Upper lobe of left lung (tissue), 6 donors: ENCODE measurements at places on chromosomes 5 and 9. TPM values are rescaled to one million over a fixed set of nuclear protein-coding genes. Genes with fewer than 3 reads are reported as not detected.

Gene KCNIP1
- 2.4 TPM for total RNA-seq

Gene CLINT1
- total RNA-seq: 119 TPM

Gene ECSCR
- total RNA-seq: 16.5 TPM

Gene HBEGF
- total RNA-seq: 48.0 TPM

Gene DPM2
- total RNA-seq: 21.2 TPM

Gene DAPK1
- total RNA-seq: 135 TPM

- H3K4me1 ChIP-seq: no peaks in the 10 kb centered on the region
- H3K36me3 ChIP-seq: no peaks in the 10 kb centered on the region
These were observed 375.2 kb upstream of the WWC1 start for GRCh38 chr5:167916261-167916691.

DNA sequence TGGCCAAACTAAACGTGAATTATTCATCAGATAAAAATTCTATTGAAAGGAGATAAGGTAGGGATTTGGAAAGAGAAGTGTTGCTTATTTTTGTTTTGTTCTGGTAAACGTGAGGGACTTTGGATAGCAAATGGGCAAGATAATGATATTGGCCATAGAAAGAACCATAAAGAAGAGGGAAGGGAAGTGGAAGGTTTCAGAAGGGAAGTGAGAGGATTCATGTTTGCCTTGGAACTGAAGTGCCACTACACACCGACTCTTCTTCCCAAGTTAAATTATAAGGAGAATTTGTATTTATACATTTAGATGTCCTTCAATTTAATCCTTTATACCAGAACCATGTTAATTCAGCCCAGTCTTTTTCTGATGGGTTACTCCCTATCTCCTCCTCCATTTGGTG, 42.1 kb upstream of the TAF11L2 start:
- no peaks in the 10 kb centered on the region for H3K36me3 ChIP-seq
- H3K27me3 ChIP-seq: no peaks in the 10 kb centered on the region
- H3K27ac ChIP-seq: no peak overlapping the region
- no peak overlapping the region for H3K4me3 ChIP-seq

GRCh38 chr9:27766073-27766835, 193.0 kb upstream of the C9orf72 start:
- no peaks in the 10 kb centered on the region for H3K4me1 ChIP-seq
- no peak for DNase-seq
- H3K27me3 ChIP-seq: no peaks in the 10 kb centered on the region
- no peak overlapping the region for H3K4me3 ChIP-seq
- no peaks in the 10 kb centered on the region for H3K36me3 ChIP-seq

GRCh38 chr9:126499005-126499910, 114.5 kb upstream of the LMX1B start:
- H3K4me1 ChIP-seq: peaks cover 21% of the 10 kb centered on the region
- peaks cover 23% of the 10 kb centered on the region for H3K36me3 ChIP-seq
- no peak overlapping the region for H3K27ac ChIP-seq
- no peak for DNase-seq
- H3K27me3 ChIP-seq: no peaks in the 10 kb centered on the region

- H3K4me3 ChIP-seq: no peak overlapping the region
- DNase-seq: no peak
- no peaks in the 10 kb centered on the region for H3K36me3 ChIP-seq
- peak overlapping the region; percentile 41 for H3K27ac ChIP-seq
- H3K27me3 ChIP-seq: no peaks in the 10 kb centered on the region
These were observed 16.7 kb downstream of the GCNT1 start for GRCh38 chr9:76475686-76476085.

- no peaks in the 10 kb centered on the region for H3K36me3 ChIP-seq
- no peak overlapping the region for H3K27ac ChIP-seq
- H3K4me1 ChIP-seq: no peaks in the 10 kb centered on the region
- H3K4me3 ChIP-seq: no peak overlapping the region
- DNase-seq: no peak
- no peaks in the 10 kb centered on the region for H3K27me3 ChIP-seq
These were observed 39.6 kb downstream of the WNK2 start for GRCh38 chr9:93223260-93224180.

- no peaks in the 10 kb centered on the region for H3K27me3 ChIP-seq
- no peaks in the 10 kb centered on the region for H3K4me1 ChIP-seq
- no peak for DNase-seq
- no peak overlapping the region for H3K27ac ChIP-seq
- H3K36me3 ChIP-seq: peaks cover 42% of the 10 kb centered on the region
These were observed 7.8 kb downstream of the EXOSC2 start for GRCh38 chr9:130701059-130702022.

DNA sequence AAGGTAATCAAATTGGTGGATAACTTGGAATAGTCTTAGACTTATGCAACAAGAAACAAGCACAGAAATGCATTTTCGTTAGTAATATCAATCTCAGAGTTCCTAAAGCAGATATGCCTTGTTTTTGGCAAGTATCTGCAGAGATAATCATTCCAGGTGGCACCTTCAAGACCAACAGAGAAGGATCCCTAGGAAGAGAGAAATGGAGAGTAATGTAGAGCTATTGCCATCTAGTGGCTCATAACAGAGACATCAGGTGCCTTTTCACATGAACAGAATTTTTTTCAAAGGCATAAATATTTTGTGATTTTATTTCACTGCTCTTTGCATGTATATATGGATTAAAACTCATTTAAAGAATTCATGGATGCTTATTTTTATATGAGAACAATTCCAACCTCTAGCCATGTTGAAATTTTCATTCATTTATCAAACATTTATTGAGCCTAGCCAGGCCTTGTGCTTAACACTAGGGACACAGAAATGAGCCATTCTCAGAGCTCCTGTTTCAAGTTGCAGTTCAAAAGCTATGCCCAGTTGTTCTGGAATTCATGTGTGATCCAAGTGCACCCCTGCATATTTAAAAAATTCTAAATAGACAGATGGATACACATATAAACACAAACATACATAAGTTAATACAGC, 117.5 kb upstream of the OR13F1 start:
- H3K4me1 ChIP-seq: no peaks in the 10 kb centered on the region
- no peaks in the 10 kb centered on the region for H3K27me3 ChIP-seq
- H3K36me3 ChIP-seq: no peaks in the 10 kb centered on the region
- no peak overlapping the region for H3K27ac ChIP-seq

GRCh38 chr9:33687779-33688178, 107.6 kb upstream of the PRSS3 start:
- H3K27me3 ChIP-seq: no peaks in the 10 kb centered on the region
- no peak for DNase-seq
- H3K36me3 ChIP-seq: no peaks in the 10 kb centered on the region
- no peaks in the 10 kb centered on the region for H3K4me1 ChIP-seq
- no peak overlapping the region for H3K4me3 ChIP-seq
- H3K27ac ChIP-seq: no peak overlapping the region

- DNase-seq: no peak
- no peak overlapping the region for H3K4me3 ChIP-seq
- H3K36me3 ChIP-seq: peaks cover 14% of the 10 kb centered on the region
- H3K4me1 ChIP-seq: peaks cover 35% of the 10 kb centered on the region
These were observed 6.8 kb downstream of the ENC1 start for GRCh38 chr5:74633695-74634094.

- H3K4me1 ChIP-seq: peaks cover 18% of the 10 kb centered on the region
- no peak for DNase-seq
- H3K27ac ChIP-seq: no peak overlapping the region
- no peaks in the 10 kb centered on the region for H3K36me3 ChIP-seq
- peaks cover 17% of the 10 kb centered on the region for H3K27me3 ChIP-seq
These were observed 4.6 kb downstream of the EFNA5 start for GRCh38 chr5:107666051-107666655.

DNA sequence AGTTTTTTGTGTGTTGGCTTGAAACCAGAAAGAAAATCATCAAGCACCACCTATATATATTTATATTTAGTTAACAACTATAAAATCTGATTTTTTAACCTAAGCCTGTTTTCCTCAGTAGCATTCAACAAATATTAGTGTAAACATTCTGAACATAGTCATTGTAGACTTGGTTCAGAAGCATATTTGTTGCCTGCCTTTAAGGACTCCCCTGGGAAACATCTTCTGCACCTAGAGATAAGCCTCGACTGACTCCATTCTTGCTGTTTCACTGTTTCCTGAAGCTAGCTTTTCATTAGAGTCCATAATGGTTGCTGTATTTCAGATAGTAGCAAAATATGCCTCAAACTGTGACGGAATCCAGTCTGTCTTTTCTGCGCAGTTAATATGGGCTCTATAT, 123.5 kb downstream of the TRIO start:
- no peaks in the 10 kb centered on the region for H3K27me3 ChIP-seq
- no peaks in the 10 kb centered on the region for H3K36me3 ChIP-seq
- peaks cover 41% of the 10 kb centered on the region for H3K4me1 ChIP-seq
- H3K27ac ChIP-seq: no peak overlapping the region

GRCh38 chr5:137090721-137091120, 408.4 kb downstream of the SPOCK1 start:
- H3K36me3 ChIP-seq: no peaks in the 10 kb centered on the region
- H3K27ac ChIP-seq: no peak overlapping the region
- H3K4me1 ChIP-seq: no peaks in the 10 kb centered on the region
- DNase-seq: no peak
- no peak overlapping the region for H3K4me3 ChIP-seq
- H3K27me3 ChIP-seq: no peaks in the 10 kb centered on the region

GRCh38 chr9:78577156-78577906, 280.4 kb downstream of the PSAT1 start:
- no peak for DNase-seq
- H3K36me3 ChIP-seq: no peaks in the 10 kb centered on the region
- no peak overlapping the region for H3K4me3 ChIP-seq
- H3K27me3 ChIP-seq: no peaks in the 10 kb centered on the region
- no peaks in the 10 kb centered on the region for H3K4me1 ChIP-seq

DNA sequence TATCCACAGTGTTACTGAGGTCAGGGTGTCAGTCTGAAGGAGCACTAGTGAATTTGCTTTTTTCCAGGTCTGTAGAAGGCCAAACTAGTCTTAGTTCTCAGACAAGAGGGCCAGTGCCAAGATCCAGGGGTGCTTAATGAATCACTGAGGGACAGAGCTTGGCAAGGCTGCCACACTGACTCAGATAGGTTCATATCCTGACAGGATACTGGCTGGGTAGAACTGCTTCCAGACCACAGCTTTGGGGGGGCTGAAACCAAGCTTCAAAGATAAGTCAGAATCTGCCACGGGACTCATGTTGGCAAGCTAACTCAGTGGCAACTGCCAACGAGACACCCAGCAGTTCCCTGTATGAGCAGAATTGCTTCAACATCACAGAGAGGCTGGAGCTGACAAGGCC, 1125.4 kb downstream of the EFNA5 start:
- no peaks in the 10 kb centered on the region for H3K4me1 ChIP-seq
- H3K4me3 ChIP-seq: no peak overlapping the region
- H3K27ac ChIP-seq: no peak overlapping the region
- H3K27me3 ChIP-seq: no peaks in the 10 kb centered on the region
- DNase-seq: no peak

GRCh38 chr9:127225801-127226625, 38.6 kb upstream of the GARNL3 start:
- H3K4me3 ChIP-seq: no peak overlapping the region
- no peaks in the 10 kb centered on the region for H3K36me3 ChIP-seq
- no peak overlapping the region for H3K27ac ChIP-seq

DNA sequence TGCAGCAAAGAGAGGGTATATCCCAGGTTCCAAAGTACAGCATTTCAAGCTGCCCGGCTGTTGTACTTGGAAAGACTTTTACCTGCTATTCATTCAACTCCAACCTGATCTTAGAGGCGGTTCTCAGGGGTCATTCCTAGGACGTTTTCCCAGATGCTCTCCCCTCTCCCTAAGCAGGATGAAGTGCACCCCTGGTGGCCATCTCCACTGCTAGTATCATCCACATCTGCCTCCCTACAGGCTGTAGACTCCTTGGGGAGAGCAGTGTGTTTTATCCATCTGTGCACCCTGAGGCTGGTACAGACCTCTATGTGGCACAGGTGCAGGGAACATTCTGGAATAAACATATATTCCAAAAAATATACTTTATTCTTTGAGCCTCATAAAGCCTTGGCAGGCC, 56.8 kb downstream of the PTPN3 start:
- H3K4me3 ChIP-seq: no peak overlapping the region
- no peak for DNase-seq
- peaks cover 6% of the 10 kb centered on the region for H3K4me1 ChIP-seq
- no peak overlapping the region for H3K27ac ChIP-seq
- H3K36me3 ChIP-seq: no peaks in the 10 kb centered on the region

DNA sequence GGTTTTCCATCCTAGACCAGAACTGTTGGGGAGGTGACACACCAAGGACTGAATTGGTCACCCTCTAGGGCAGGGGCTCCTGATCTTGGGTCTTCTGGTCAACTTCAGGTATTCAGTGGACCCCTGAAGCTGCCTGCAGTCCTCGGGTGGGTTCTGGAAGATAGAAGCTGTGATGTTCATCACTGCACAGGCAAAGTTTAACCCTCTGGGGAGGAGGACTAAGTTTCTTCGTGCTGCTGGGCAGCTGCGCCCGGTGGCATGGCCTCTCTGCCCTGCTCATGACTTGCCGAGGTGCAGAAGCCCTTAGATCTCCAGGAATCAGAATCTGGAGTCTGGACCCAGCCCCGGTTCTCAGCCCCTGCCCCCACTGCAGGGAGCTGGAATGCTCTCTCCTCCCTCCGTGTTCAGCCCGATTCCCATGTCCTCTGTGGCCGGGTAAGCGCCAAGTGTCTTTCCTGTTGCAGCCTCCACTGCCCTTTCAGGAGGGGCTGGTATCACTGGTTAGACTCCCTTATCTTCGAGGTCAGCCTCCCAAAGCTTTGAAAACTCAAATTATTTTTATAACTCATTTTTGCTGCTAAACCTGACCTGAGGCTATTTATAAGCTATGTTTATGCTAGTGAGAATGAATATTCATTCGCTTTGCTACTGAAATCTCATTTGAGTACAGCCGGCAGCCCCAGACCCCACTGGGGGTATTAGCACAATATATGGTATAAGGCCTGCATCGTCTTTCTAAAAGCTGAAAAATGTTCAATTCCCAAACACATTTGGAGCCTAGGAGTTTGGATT, 1.7 kb downstream of the LAMC3 start:
- DNase-seq: no peak
- no peaks in the 10 kb centered on the region for H3K27me3 ChIP-seq
- peaks cover 3% of the 10 kb centered on the region for H3K4me1 ChIP-seq
- H3K4me3 ChIP-seq: no peak overlapping the region
- H3K36me3 ChIP-seq: no peaks in the 10 kb centered on the region

GRCh38 chr5:127650649-127651048, 1.8 kb downstream of the CTXN3 start:
- no peak overlapping the region for H3K4me3 ChIP-seq
- H3K36me3 ChIP-seq: no peaks in the 10 kb centered on the region
- DNase-seq: no peak
- no peaks in the 10 kb centered on the region for H3K27me3 ChIP-seq
